ENCODE measurements at places on chromosomes 12 and 14.

- DNase-seq, result no peak
Measured at GRCh38 chr12:65649126-65649525, 175.2 kb upstream of the HMGA2 start.

DNA sequence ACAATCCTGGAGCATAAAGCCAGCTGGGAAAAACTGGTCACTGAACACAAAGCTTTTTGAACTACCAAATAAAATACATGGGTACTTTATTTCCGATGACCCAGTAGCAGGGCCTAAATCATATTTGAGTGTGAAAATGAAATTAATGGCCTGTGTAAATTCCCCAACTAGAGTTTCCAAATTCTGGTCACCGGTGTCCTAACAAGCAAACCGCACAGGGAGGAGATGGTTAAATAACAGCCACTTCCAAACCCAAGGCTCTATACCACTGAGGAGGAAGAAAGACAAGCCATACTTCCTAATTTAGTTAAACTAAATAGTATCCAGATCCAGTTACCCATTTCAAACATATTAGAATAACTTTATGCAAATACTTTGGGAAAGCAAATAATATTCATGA, 40.1 kb upstream of the DUSP6 start:
- DNase-seq, result no peak

- no peak for DNase-seq
Measured at GRCh38 chr14:97618401-97618800, 821.2 kb downstream of the VRK1 start.

DNA sequence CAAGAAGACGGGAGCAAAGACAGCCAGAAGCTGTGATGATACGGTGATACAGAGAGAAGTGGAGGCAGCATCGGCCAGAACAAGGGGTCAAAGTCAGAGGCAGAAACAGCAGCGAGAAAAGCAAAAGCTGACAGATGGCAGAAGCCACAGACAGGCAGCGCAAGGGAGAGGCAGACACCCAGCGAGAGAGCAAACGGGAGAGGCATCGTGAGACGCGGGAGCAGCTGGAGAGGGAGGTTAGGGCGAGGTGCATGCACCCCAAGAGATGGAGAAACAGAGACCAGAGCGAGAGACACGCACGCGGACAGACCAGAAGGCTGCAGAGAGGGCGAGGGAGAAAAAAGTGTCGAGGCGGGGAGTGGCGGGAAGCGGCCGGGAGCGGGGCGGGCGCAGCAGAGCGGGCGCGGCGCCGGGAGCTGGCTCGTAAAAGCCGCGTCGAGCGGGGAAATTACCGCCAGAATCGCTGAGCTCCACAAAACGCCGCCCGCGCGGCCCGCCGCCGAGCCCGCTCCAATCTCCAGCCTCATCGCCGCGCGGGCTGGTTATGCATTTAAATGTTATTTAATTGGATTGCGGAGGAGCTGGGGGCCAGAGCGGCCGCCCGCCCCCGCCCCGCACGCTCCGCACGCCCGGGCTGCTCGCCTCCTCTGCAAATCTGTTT, 15.6 kb downstream of the SMUG1 start:
- no peak for DNase-seq

GRCh38 chr12:56029166-56029519, 8.3 kb downstream of the IKZF4 start:
- DNase-seq, result no peak

GRCh38 chr12:119589097-119589496, 4.5 kb upstream of the TMEM233 start:
- DNase-seq, result no peak

GRCh38 chr14:88981948-88982347, 157.5 kb downstream of the TTC8 start:
- DNase-seq, result no peak

GRCh38 chr14:52089218-52089617, 20.4 kb upstream of the NID2 start:
- DNase-seq, result no peak

- no peak for DNase-seq
Measured at GRCh38 chr12:12521044-12521485, 41.6 kb downstream of the DUSP16 start.

Data from stimulated activated naive CD4-positive, alpha-beta T cell treated with Interleukin-2 at 50 U/mL for 16 hours (primary cell).